ENCODE measurements at places on chromosomes 2 and 18.

DNA sequence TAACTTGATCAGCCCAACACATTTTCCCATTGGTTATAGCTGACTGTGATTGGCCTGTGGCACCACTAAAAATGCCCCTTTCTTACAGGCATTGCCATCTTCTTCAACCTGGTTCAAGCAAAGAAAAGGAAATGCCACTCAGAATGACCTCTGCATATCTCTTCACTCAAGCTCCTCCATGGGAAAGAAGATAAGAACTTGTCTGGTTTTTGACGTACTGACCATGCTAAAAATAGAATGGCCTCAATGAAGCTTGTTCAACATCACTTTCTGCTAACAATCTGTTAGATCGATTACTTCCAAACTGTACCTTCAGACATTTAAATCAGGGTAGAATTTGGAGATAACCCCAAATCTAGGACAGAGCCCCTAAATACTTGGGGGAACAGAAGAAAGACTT, 109.5 kb downstream of the CABYR start:
- no peak for DNase-seq

- DNase-seq: no peak
These were observed 803.6 kb upstream of the ZEB2 start for GRCh38 chr2:145323512-145323911.

DNA sequence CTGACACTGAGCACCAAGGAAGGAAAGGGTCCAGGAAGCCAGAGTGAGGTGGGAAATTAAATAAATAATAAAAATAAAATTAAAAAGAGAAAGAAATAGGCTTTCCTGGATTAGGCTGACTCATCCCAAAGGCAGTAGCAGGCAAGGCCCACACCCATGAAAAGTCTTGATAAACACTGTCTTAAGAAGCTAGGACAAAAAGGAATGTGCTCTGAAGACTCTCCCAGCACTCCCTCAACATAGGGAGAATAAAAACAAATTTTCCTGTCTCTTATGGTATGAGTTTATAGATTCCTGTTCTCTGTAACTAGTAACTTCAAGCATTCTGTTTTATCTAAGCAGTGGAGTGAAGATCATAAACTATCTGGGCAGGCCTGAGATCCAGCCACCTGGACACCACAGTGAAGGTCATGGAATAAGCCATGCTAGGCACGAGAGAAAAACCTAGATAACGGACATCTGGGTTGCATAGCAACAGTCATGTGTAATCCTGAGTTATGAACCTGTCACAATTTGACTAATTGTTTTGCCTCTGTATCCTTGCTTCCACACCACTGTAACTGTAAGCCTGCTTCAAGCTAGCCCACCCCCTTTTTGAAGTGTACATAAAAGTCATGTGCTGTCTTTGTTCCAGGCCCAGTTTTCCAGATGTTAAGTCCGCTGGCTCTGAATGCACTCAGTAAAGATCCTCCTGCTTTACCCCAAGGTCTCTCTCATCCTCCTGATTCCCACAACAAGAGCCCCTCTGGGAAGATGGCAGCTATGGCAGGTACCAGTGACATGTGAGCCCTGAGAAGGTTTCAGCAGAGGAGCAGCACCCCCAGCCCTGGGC, 107.8 kb downstream of the NDUFA10 start:
- no peak for DNase-seq

DNA sequence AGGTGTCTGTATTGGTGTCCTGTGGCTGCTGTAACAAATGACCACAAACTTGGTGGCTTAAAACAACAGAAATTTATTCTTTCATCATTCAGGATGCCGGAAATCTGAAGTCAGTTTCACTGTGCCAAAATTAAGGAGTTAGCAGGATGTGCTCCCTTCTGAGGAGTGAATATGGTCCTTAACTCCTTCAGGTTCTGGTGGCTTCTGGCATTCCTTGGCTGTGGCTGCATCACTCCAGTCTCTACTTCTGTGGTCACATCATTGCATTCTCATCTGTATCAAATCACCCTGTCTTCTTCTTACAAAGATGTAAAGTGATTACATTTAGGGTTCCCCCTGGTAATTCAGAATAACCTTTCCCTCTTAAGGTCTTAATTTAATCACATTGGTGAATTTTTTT, 12.6 kb downstream of the GPD2 start:
- no peak for DNase-seq

DNA sequence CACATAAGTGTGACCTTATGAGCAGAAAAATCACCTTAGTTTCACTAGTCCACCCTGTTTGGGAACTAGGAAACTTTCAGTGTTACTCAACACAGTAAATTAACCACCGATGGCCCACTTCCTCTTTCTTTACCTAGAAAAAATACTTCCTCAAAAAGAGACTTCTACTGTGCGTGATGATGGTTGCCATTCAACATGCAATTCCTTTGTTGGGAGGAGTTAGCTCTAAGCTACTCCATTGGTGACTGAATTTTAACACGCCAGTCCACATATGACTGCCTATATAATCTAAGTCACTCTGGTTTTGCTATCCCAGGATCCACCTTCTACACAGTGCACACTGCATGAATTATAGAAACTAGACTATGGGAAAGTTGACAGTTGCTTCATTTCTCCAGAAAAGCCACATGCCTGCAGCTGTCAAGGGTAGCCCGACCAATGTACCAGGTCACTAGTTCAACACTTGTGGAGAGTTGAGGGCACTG, 47.8 kb upstream of the REG3G start:
- no peak for DNase-seq

DNA sequence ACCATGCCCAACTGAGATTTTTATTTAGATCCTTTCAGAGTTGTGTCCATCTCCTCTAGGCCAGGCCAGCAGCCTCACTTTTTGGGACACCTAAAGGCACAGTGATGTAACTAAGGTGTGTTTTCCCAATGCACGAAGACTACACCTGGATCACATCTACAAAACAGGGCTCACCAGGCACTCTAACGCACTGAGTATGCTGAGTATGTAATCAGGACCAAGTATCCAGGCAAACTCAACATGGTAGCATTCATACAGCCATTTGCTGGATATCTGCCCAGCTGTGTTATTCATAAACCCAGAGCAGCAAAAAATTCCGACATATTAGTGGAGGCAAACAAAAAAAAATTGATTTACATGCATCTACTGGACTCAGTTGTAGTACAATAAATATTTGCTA, 33.8 kb downstream of the LPIN2 start:
- no peak for DNase-seq

DNA sequence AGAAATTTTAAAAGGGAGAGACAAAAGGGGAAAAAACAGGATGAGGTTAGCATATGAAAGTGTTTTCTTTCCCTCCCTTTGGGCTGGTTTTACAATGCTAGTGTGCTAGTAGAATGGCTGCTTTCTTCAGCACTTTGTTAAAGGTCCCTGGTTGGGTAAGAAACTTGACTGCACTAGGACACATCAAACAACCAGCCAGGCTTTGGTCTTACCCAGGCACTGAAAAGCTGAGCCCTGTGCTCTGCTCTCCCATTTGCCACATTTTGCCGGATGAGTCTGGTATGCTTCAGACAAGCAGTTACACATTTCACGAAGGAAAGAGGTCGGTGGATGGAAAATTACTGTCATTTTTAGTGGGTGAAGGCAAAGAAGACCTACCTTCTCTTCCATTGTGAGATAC, 242.0 kb downstream of the DPP10 start:
- DNase-seq: no peak

DNA sequence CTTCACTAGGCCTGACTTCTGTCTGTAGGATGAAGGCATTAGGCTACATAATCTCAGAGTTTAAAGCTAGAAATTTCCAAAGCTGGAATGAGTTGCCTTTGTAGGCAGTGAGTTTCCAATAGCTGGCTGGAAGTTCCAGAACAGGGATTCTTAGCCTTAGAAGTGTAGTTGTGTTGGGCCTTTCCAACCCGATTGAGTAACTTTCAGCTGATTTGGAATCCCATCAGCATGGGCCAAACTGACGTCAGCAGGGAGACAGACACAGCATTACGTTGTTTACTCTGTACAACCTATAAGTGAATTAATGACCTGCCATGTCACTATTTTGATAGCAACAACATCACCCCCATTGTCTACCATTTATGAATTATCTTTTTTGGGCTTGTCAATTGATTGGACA, 56.9 kb downstream of the SETBP1 start:
- no peak for DNase-seq

- no peak for DNase-seq
These were observed 464.4 kb downstream of the CMPK2 start for GRCh38 chr2:6401301-6401700.

DNA sequence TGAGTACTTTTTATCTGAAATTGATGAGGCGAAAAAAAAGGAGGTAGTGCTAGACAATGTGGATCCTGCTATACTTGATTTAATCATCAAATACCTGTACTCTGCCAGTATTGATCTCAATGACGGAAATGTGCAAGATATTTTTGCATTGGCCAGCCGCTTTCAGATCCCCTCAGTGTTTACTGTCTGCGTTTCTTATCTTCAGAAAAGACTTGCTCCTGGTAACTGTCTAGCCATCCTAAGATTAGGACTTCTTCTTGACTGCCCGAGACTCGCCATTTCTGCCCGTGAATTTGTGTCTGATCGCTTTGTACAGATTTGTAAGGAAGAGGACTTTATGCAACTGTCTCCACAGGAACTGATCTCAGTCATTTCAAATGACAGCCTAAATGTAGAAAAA, 453 bp downstream of the KLHL41 start:
- DNase-seq: no peak

- no peak for DNase-seq
These were observed 506.6 kb upstream of the SPHKAP start for GRCh38 chr2:228688007-228688645.

- DNase-seq: no peak
These were observed 296.4 kb upstream of the RND3 start for GRCh38 chr2:150783896-150784295.

- no peak for DNase-seq
These were observed 98.7 kb upstream of the MGAT5 start for GRCh38 chr2:134155134-134155533.

GRCh38 chr18:75218065-75218923, 7.7 kb downstream of the TSHZ1 start:
- no peak for DNase-seq

- DNase-seq: no peak
These were observed 3.0 kb upstream of the ANKRD23 start for GRCh38 chr2:96846825-96847224.

- DNase-seq: no peak
These were observed 83.0 kb downstream of the FAM117B start for GRCh38 chr2:202717598-202718310.

GRCh38 chr2:189613077-189613636, 32.6 kb upstream of the SLC40A1 start:
- no peak for DNase-seq

DNA sequence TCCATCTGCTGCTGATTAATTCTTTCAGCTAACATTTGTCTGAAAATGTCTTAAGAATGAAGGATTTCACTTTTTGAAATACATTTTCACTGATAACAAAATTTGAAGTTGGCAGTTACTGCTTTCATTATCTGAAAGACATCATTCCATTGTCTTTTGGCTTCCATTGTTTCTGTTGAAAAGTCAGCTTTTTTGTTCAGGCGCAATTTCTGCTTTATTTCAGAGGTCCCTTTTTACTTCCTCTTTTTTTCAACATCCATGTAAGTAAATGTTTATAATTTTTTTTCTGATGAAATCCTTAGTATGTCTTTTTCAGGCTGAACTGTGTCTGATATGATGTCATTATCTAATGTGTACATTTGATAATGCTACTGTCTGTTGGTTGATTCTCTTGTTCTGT, 184.2 kb downstream of the RND3 start:
- no peak for DNase-seq

DNA sequence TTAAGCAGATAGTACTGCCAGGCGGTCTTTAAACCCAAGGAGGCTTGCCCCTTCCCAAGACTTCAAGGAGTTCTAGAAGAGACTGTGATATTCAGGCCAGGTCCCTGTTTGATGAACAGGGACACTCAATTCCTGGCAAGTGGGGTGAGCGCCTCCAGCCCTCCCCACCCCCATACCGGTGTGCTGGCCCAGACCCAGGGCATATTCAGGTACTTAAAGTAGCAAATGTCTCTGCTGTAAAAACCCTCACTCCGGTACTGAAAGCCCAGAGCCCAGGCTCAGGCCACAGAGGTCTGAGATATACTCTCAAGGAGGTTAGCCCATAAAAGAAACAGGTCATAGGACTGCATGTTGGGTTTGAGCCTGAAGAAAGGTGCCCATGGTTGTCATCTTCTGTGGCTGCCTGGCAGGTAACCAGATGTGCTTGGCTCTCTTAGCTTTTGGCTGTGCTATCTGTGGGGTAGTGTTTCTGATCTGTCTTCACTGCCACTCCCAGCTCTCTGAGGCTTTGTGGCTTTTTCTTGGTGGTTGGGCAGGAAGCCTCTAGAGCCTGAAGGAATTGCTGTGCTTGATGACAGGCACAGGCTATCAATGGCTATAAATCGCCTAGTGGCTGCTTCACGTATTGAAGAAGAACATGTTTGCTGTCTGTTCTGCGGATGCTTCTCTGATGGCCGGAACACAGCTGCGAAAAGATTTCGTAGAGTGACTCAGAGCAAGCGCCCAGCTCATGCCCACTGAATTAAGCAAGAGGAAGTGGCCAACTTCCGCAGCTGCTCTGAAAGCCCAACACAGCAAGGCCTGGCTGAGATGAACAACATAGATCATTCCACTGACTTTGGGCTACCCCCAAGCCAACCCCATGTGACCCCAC, 63.3 kb upstream of the ALPP start:
- DNase-seq: peak; percentile 41

DNA sequence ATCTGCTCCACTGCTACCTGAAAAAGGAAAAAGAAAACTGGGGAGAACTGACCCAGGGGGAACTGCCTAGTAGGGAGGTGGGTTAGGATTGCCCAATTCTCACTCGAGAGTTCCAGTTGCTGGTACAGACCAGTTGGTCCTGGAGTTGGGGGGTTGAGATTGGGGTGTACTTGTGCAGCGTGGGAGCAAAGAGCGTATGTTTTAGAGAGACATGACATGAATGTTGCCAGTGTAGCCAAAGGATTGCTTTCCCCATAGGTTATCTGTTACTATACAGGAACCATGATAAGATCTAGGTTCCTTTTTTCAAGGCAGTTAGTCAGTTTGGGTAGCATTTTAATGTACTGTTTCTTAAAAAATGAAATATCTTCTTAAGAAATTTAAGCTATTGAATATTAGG, 68.6 kb downstream of the APLF start:
- DNase-seq: no peak

DNA sequence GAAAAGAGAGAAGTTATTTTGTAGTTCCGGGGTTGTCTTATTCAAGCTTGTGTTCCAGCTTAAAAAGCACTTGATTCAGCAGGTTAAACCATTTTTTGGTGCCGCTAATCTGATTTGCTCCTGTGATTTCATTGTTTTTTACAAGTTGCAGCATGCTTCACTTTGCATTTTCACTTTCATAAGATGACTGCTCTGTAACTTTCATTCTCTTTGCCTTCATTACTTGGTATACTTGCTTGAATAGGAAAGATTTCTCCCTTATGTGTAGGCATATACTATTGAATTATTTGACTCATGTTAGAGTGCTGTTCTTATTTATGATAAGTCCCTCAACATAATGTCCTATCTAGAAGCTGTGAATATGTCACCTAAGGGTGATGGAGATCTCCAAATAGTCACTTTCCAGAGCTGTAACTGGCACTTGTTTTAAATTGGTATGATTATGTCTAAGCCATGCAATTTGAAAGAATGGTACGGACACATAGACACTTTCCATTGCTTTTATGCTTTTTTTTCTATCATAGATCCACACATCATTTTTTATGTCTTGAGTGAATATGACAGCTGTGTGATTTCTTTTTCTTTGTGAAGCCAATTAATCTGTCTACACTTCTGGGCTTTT, 254.5 kb downstream of the DSEL start:
- no peak for DNase-seq
